ENCODE measurements at places on chromosomes 12 and 14. TPM values are rescaled to one million over a fixed set of nuclear protein-coding genes. Genes with fewer than 3 reads are reported as not detected.

GRCh38 chr14:103057028-103057371, 349 bp downstream of the CDC42BPB start:
- no peak overlapping the region for H3K27ac ChIP-seq
- H3K4me1 ChIP-seq: peaks cover 9% of the 10 kb centered on the region
- no peak for DNase-seq
- H3K4me3 ChIP-seq: no peak overlapping the region
- H3K36me3 ChIP-seq: no peaks in the 10 kb centered on the region

DNA sequence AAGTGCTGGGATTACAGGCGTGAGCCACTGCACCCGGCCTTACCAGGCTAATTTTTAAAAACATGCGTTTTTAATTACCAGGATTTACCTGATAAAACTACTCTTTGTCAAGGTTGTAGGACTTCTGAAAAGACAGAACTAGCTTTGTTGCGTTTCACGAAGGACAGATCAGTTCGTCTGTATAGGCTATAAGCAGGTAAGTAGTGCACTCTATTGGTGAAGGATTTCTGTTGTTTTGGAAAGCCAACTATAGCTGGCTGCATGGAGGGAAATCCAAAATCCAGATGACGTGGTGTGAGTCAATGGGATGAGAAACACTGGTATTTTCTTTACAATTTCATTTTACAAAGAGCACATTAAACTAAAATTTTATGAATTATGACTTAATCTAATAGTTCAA, 14.6 kb downstream of the GNPNAT1 start:
- DNase-seq: no peak
- no peak overlapping the region for H3K4me3 ChIP-seq
- no peaks in the 10 kb centered on the region for H3K4me1 ChIP-seq
- no peaks in the 10 kb centered on the region for H3K27me3 ChIP-seq
- no peak overlapping the region for H3K27ac ChIP-seq

The KRT73 gene
- total RNA-seq: not detected

GRCh38 chr14:26124896-26125438, 472.9 kb downstream of the NOVA1 start:
- no peaks in the 10 kb centered on the region for H3K27me3 ChIP-seq
- H3K27ac ChIP-seq: no peak overlapping the region
- H3K36me3 ChIP-seq: no peaks in the 10 kb centered on the region
- no peaks in the 10 kb centered on the region for H3K4me1 ChIP-seq
- H3K4me3 ChIP-seq: no peak overlapping the region

GRCh38 chr14:97408937-97409815, 612.0 kb downstream of the VRK1 start:
- H3K4me1 ChIP-seq: no peaks in the 10 kb centered on the region
- no peaks in the 10 kb centered on the region for H3K27me3 ChIP-seq
- DNase-seq: no peak
- H3K27ac ChIP-seq: no peak overlapping the region
- H3K36me3 ChIP-seq: no peaks in the 10 kb centered on the region
- no peak overlapping the region for H3K4me3 ChIP-seq

The RPL10L gene
- not detected for total RNA-seq

GRCh38 chr14:36805131-36805559, 143.5 kb downstream of the PAX9 start:
- H3K27me3 ChIP-seq: no peaks in the 10 kb centered on the region
- H3K27ac ChIP-seq: no peak overlapping the region
- no peak overlapping the region for H3K4me3 ChIP-seq
- DNase-seq: no peak
- peaks cover 4% of the 10 kb centered on the region for H3K36me3 ChIP-seq

The AMHR2 gene
- total RNA-seq: not detected

GRCh38 chr12:69085852-69086251, 152.9 kb upstream of the CPM start:
- no peaks in the 10 kb centered on the region for H3K4me1 ChIP-seq
- DNase-seq: no peak
- H3K4me3 ChIP-seq: no peak overlapping the region
- H3K27me3 ChIP-seq: no peaks in the 10 kb centered on the region
- H3K36me3 ChIP-seq: no peaks in the 10 kb centered on the region
- H3K27ac ChIP-seq: no peak overlapping the region

DNA sequence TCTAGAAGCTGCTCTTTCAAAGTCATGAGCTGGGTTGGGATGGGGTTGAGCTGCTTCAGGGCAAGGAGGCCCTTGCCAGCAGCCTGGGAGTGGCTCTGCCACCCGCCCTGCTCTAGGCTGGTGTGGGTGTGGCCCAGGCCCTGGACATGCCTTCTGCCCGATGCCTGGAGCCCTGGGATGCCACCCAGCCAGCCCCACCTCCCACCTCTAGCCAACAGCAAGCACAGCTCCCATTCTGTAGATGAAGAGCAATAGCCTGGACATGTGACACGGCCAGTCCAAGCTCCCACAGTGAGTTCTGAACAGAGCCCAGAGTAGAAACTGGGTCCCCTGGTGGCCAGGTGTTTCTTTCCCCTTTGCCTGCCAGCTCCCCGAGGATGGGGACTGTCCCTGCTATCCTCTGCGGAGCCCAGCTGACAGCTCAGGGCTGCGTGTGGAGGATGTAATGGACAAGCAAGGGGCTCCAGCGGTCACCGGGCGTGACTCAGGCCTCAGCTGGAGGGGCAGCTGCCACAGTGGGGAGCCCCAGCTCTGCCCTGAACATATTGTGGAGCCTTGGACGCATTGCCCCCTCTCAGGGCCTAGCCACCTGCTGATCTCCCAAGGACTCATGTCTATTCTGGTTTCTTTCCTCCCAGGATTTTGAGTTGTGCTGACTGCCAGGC, 165.2 kb downstream of the TSPAN9 start:
- H3K4me3 ChIP-seq: no peak overlapping the region
- no peak for DNase-seq
- H3K36me3 ChIP-seq: no peaks in the 10 kb centered on the region
- no peaks in the 10 kb centered on the region for H3K4me1 ChIP-seq
- H3K27me3 ChIP-seq: no peaks in the 10 kb centered on the region
- H3K27ac ChIP-seq: no peak overlapping the region

DNA sequence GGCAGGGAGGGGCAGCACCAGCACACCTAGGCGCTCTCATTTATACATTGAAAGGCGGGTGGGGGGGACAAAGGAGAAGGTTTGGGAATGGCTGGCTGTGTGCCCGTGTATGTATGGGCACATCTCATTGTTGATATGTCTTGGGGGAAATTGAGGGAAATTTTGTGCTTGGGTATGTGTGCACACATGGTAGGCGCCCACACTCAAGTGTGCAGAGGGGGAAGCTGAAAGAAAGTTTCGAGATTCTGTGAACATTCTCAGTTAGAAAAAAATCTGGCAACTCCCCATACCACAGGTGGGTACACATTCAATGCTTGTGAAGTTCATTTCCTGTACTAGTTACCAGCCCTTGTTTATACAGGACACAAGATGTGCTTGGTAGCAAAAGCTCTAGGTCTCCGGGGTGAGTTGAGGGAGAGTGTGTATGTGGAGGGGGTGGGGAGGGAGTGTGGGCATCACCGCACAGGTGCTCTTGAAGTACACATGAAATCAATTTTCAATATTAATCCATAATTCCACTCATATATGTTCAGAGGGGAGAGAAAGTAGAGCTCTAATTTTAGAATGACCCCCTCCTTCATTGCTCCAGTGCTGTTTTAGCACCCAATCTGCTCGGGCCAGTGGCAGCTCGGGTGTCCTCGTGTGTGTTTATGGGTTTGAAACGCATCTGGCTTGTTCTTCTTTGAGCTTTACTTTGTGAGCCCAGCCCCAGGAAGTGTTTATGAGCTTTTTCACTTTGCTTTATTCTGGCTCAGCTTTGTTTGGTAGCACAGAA, 286.0 kb downstream of the ZFP36L1 start:
- H3K27me3 ChIP-seq: no peaks in the 10 kb centered on the region
- no peak overlapping the region for H3K4me3 ChIP-seq
- H3K36me3 ChIP-seq: no peaks in the 10 kb centered on the region
- H3K4me1 ChIP-seq: peaks cover 6% of the 10 kb centered on the region
- H3K27ac ChIP-seq: no peak overlapping the region
- no peak for DNase-seq

The RPGRIP1 gene
- not detected for total RNA-seq

DNA sequence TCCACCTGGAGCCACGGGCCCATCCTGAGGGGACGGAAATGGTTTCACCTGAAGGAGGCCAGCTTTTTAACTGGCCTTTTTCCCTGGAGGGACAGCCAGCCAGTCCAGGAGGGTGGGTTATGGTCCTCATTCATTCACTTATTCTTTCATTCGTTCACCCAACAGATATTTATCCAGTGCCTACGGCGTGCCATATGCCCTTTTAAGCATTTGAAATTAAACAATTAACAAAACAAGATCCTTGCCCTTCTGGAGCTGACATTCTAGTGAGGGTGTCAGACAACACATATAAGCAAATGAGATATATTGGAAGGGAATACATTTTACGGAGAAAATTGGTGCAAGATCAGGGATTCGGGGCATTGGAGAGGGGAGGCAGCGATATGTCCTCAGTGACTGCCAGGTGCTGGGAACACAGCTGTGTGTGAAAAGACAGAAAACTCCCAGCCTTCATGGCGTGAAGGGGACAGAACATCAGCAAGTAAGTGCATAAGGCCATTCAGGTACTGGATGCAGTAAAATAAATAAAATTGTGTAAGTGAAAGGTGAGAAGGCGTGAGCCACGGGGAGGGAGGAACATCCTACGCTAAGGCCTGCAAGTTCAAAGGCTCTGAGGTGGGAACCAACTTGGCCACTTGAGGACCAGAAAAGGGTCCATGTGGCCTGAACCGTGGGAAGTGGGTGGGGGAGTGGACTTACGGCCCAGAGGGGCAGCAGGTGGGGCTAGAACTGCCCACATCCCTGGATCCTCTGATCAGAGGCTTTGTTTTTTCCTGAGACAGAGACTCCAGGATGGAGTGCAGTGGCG, 684 bp upstream of the ABCB9 start:
- H3K36me3 ChIP-seq: no peaks in the 10 kb centered on the region
- H3K27ac ChIP-seq: no peak overlapping the region
- DNase-seq: no peak

The CPNE6 gene
- total RNA-seq: 0.04 TPM

The RIN3 gene
- total RNA-seq: not detected

DNA sequence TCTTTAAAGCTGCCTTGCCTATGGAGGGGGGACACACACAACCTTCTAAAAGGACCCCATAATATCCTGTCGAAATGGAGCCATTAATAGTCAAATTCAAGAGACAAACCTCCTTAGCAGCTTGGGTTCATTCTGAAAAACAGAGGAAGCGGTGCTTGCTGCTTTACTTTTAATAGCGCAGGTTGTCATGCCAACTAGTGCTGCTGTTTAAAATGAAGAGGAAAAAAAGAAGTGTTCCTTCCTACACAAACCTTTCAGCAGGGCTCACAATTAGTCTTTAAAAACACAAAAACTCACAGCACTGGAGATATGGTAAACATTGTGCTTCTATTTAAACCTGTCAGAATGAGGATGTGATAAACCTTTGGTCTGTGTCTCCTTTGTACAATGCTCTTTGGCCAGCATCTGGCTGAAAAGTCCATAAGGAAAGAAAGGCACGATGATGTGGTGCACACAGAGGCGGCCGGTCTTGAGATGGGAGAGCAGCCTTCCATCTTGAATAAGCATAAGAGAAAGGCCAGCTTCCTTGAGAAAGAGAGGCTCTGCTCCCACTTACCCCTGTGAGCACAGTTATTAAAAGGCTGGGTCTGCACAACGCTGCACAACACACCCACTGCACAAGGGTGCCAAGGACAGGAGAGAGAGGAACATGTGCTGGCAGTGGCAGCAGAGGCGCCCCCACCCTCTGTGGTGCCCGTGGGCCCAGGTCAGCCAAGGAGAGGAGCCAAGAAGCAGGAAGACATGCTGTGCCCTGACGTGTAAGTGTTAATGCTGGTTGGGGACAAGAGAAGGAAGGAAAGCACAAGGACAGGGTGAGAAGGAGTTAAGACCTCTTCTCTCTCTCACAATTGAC, 144.6 kb downstream of the TTC7B start:
- no peaks in the 10 kb centered on the region for H3K36me3 ChIP-seq
- H3K4me1 ChIP-seq: no peaks in the 10 kb centered on the region
- no peak for DNase-seq
- no peak overlapping the region for H3K27ac ChIP-seq
- no peaks in the 10 kb centered on the region for H3K27me3 ChIP-seq
- H3K4me3 ChIP-seq: no peak overlapping the region

The HOXC13 gene
- total RNA-seq: not detected

The ITGB7 gene
- 159 TPM for total RNA-seq

DNA sequence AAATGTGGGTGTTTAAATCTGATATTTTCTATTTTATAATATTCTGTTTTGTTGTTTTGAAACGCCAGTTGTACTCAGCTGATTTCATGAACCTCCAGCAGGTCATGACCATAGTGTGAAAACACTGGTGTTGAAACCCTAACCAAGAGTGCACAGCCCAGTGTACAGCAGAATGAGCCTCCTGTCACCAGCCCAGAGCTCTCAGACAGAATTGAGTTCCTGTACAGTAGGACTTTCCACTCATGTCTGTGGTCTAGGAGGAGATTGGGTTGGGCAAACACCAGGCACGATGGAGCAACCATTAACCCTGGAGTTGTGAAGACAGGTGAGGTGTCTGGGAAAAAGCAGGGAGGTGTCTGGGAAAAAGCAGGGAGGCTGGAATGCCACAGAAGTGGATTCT, 908.8 kb downstream of the VRK1 start:
- H3K27me3 ChIP-seq: no peaks in the 10 kb centered on the region
- no peak overlapping the region for H3K27ac ChIP-seq
- H3K4me1 ChIP-seq: no peaks in the 10 kb centered on the region
- DNase-seq: no peak
- no peak overlapping the region for H3K4me3 ChIP-seq

- H3K4me3 ChIP-seq: no peak overlapping the region
- no peak overlapping the region for H3K27ac ChIP-seq
- H3K27me3 ChIP-seq: no peaks in the 10 kb centered on the region
- DNase-seq: no peak
Measured at GRCh38 chr14:55671641-55672040, 91.6 kb downstream of the KTN1 start.

The NKX2-1 gene
- not detected for total RNA-seq

DNA sequence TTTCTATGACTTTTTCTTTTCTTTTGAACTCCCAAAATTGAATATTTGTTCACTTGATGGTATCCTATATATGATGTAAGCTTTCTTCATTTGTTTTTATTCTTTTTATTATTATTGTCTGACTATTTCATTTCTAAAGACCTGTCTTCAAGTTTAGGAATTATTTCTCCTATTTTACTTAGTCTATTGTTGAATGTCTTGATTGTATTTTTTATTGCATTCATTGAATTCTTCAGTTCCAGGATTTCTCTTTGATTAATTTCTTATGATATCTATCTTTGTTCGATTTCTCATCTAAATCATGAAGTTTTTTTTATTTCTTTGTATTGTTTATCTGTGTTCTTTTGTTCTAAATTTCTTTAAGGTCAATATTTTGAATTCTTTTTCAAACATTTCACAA, 238.8 kb downstream of the TTC6 start:
- no peaks in the 10 kb centered on the region for H3K27me3 ChIP-seq
- no peak overlapping the region for H3K27ac ChIP-seq
- H3K4me1 ChIP-seq: no peaks in the 10 kb centered on the region
- H3K36me3 ChIP-seq: no peaks in the 10 kb centered on the region
- no peak overlapping the region for H3K4me3 ChIP-seq
- DNase-seq: peak; percentile 63

GRCh38 chr14:68655911-68656316, 137.0 kb downstream of the ZFP36L1 start:
- no peaks in the 10 kb centered on the region for H3K4me1 ChIP-seq
- no peaks in the 10 kb centered on the region for H3K36me3 ChIP-seq
- no peak overlapping the region for H3K4me3 ChIP-seq
- no peaks in the 10 kb centered on the region for H3K27me3 ChIP-seq

GRCh38 chr12:78916845-78917480, 52.4 kb downstream of the SYT1 start:
- DNase-seq: no peak
- H3K27ac ChIP-seq: no peak overlapping the region
- no peaks in the 10 kb centered on the region for H3K4me1 ChIP-seq
- H3K36me3 ChIP-seq: no peaks in the 10 kb centered on the region

All from Karpas-422 (cell line).